Thoracic aorta (tissue), 2 donors: ENCODE measurements at places on chromosomes 3 and 15. TPM values are rescaled to one million over a fixed set of nuclear protein-coding genes. Genes with fewer than 3 reads are reported as not detected.
A peak's percentile ranks its signal among the peaks of the same experiment; 100 is the strongest.

The GOLGA6D gene
- total RNA-seq: not detected

The SGO1 gene
- total RNA-seq: 0.14 TPM

The TUSC7 gene
- not detected for total RNA-seq

The PLIN1 gene
- total RNA-seq: 24.2 TPM

The MKRN3 gene
- 6.8 TPM for total RNA-seq

The TICRR gene
- not detected for total RNA-seq

The SH3GL3 gene
- total RNA-seq: 4.9 TPM

The TNFAIP8L3 gene
- total RNA-seq: 42.0 TPM

- no peak for DNase-seq
- H3K4me3 ChIP-seq: no peak overlapping the region
- H3K27me3 ChIP-seq: no peaks in the 10 kb centered on the region
- no peak overlapping the region for H3K27ac ChIP-seq
- H3K36me3 ChIP-seq: no peaks in the 10 kb centered on the region
- no peaks in the 10 kb centered on the region for H3K4me1 ChIP-seq
Observed at GRCh38 chr3:89440386-89440785, 333.0 kb downstream of the EPHA3 start.

- no peak overlapping the region for H3K27ac ChIP-seq
- no peaks in the 10 kb centered on the region for H3K36me3 ChIP-seq
- no peak overlapping the region for H3K4me3 ChIP-seq
- no peaks in the 10 kb centered on the region for H3K27me3 ChIP-seq
- DNase-seq: no peak
- no peaks in the 10 kb centered on the region for H3K4me1 ChIP-seq
Observed at GRCh38 chr3:122800706-122801237, 5.9 kb downstream of the SLC49A4 start.

DNA sequence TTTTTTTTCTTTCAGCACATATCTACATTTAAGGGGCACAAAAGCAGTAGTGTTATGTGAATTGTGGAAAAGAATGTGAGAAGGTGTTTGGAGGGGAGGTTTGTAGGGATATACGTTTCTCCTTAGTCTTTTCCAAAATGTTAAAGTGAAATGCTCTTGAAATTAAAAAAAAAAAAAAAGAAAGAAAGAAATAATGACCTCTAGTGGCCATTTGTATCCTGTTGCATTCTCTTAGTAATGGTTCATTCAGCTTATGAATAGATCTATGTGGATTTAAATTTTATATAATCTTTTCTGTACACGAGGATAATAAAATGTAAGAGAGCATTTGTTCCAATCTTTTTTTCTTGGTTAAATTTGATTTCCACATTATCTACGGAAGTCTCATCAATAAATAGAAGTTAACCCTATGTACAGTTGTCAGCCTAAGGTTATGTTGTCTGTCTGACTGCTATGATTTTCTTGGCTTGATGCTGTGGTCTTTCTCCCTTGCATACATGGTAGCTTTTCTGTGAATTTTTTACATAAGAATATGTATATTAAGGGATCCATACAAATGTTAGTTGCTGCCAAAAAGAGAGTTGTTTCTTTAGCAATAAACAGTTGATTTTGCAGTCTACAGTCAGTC lies 1.7 kb downstream of the P2RY13 start:
- H3K4me1 ChIP-seq: no peaks in the 10 kb centered on the region
- H3K36me3 ChIP-seq: no peaks in the 10 kb centered on the region
- H3K27ac ChIP-seq: no peak overlapping the region

DNA sequence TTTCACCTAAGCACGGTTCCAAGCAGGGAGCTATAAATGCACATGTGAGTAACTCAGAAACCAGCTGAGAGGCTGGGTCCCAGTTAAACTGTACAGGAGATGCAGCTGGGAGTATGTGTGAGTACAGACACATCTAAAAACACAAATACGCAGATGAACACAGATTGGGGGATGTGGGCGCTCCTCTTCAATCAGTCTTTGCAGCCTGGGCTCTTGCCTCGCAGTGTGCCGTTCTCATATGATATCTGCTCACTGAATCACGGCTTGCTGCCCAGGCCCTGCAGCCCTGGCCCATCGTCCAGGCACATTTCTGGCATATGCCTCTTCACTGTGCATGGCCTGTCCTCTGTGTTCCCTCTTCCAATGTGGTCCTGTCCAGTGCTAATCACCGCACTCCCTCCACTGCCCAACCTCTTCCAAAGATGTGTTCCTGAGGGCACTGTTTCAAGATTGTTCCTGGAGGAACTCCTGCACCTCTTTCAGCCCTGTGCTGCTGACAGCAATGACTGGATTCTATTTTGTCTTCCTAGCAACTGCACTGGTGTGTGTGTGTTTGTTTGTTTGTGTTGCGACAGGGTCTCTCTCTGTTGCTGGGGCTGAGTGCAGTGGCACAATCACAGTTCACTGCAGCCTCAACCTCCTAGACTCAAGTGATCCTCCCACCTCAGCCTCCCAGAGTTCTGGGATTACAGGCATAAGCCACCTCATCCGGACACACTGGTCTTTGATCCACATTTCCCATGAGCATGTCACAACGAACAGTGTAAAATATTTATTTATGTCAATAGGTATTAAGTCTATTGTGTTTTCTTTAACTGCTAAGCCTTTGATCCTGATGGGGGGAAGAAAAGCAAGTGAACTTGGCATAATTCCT lies 17.0 kb downstream of the CA12 start:
- H3K4me1 ChIP-seq: peaks cover 10% of the 10 kb centered on the region
- no peak overlapping the region for H3K4me3 ChIP-seq
- no peaks in the 10 kb centered on the region for H3K36me3 ChIP-seq
- peak overlapping the region; percentile 34 for H3K27ac ChIP-seq
- no peaks in the 10 kb centered on the region for H3K27me3 ChIP-seq

- peaks cover 3% of the 10 kb centered on the region for H3K4me1 ChIP-seq
- no peak for DNase-seq
- H3K36me3 ChIP-seq: no peaks in the 10 kb centered on the region
- H3K27me3 ChIP-seq: no peaks in the 10 kb centered on the region
- no peak overlapping the region for H3K4me3 ChIP-seq
Observed at GRCh38 chr3:126976906-126977305, 6.0 kb upstream of the PLXNA1 start.

DNA sequence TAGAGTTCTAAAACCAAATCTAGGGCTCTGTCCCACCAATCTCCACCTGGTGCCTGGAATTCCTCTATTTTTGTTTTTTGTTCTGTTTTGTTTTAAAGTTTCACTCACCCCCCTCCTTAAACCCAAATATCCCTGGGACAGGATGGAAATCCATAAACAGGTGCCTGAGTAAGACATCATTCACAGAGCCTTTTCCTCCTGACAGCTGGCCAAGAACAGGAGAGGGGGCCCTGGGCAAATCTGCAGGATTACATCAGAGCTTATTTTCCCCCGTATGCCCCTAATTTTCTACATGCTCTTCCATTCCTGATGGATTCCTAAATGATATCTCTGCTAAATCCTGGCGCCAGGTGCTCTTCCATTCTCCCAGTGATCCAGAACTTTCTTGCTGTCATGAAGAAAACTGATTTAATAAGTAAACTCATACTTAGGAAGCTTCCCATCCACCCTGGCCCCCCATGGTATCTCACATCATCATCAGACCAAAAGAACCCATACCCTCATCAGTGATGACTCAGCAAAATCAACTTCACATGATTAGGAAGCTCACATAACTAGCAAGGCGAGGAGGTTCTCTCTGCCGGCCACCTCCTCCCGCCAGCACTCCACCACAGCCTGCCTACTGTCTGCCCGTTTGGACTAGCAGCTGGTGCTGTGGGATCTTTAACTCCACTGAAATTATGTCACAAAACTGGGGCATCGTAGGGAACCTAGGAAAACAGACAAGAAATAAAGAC lies 61.0 kb downstream of the LIPC start:
- H3K27ac ChIP-seq: no peak overlapping the region
- no peak overlapping the region for H3K4me3 ChIP-seq
- DNase-seq: no peak
- peaks cover 8% of the 10 kb centered on the region for H3K4me1 ChIP-seq

- no peak overlapping the region for H3K27ac ChIP-seq
- H3K4me1 ChIP-seq: peaks cover 19% of the 10 kb centered on the region
- H3K27me3 ChIP-seq: no peaks in the 10 kb centered on the region
- H3K36me3 ChIP-seq: no peaks in the 10 kb centered on the region
- no peak overlapping the region for H3K4me3 ChIP-seq
Observed at GRCh38 chr3:65995515-65995914, 43.2 kb downstream of the MAGI1 start.

DNA sequence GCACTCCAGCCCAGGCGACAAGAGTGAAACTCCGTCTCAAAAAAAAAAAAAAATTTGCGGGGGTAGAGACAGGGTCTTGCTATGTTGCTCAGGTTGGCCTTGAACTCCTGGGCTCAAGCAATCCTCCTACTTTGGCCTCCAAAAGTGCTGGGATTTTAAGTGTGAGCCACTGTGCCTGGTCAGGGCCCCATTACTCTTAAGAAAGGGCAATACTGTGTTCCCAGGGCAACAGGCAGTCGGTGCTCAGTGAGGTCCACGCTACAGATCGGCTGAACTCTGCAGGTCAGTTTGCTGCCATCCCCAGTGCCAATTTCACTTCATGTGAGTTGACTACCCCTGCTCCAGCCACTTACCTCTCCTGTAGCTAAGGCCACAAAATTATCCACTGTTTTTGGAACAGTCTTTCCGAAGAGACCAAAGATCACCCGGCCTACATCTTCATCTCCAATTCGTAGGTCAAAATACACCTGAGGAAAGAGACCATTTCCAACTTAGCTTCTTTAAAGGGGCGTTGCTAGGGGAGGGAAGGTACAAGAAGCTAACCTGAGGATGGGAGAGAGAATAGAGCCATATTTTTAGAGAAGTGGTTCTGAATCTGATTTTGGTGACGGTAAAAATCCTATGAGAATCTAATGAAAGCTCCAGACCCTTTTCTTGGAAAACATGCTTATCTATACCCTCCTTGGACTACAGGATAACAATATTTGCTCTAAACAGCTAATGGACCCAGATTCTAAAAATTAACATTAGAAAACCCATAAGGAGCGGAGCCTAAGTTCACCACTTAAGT lies 939 bp downstream of the PPIB start:
- no peak for DNase-seq
- peaks cover 20% of the 10 kb centered on the region for H3K4me1 ChIP-seq
- H3K36me3 ChIP-seq: peaks cover 38% of the 10 kb centered on the region
- no peaks in the 10 kb centered on the region for H3K27me3 ChIP-seq

GRCh38 chr3:37607604-37608003 lies 254.1 kb upstream of the CTDSPL start:
- H3K4me1 ChIP-seq: peaks cover 87% of the 10 kb centered on the region
- no peak overlapping the region for H3K4me3 ChIP-seq
- H3K36me3 ChIP-seq: no peaks in the 10 kb centered on the region

GRCh38 chr15:89383365-89384175 lies 48.9 kb upstream of the POLG start:
- peaks cover 9% of the 10 kb centered on the region for H3K4me1 ChIP-seq
- H3K27ac ChIP-seq: no peak overlapping the region
- DNase-seq: no peak
- no peaks in the 10 kb centered on the region for H3K36me3 ChIP-seq
